ENCODE measurements at places on chromosomes 16 and 17.
A peak's percentile ranks its signal among the peaks of the same experiment; 100 is the strongest.

- DNase-seq, result no peak
Observed at GRCh38 chr17:70261170-70261569, 91.8 kb downstream of the KCNJ2 start.

DNA sequence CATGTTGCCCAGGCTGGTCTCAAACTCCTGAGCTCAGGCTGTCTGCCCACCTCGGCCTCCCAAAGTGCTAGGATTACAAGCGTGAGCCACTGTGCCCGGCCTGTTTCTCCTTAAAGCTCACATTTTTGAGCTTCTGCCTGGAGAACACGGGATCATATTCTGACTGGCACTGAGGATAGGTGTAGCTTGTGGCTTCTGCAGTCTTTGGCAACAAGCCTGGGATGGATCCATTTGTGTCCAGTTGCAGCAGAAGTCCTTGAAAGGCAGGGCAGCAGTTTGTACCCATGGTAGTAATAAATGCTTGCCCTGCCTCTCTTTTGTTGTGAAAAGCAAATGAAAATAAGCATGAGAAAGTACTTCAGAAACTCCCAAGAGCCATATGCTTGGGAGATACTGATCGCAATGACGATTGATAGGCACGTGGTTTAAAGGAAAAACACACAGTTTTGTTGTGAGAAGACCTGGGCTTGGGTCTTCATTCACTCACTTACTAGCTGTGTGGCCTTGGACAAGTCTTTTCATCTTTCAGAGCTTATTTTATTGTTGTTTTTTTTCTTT lies 3.1 kb upstream of the CORO7 start:
- no peak for DNase-seq

DNA sequence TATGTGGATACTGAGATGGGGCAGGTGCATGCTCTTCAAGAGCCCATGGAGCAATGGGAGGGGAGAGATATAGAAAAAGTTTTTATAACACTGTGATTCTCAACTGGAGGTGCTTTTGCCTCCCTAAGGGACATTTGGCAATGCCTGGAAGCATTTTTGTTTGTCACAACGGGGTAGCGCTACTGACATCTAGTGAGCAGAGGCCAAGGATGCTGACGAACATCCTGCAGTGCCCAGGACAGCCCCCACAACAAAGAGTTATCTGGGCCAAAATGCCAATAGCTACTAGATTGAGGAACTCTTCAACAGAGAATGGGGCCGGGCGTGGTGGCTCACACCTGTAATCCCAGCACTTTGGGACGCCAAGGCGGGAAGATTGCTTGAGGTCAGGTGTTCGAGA lies 67.2 kb upstream of the CLEC3A start:
- no peak for DNase-seq

DNA sequence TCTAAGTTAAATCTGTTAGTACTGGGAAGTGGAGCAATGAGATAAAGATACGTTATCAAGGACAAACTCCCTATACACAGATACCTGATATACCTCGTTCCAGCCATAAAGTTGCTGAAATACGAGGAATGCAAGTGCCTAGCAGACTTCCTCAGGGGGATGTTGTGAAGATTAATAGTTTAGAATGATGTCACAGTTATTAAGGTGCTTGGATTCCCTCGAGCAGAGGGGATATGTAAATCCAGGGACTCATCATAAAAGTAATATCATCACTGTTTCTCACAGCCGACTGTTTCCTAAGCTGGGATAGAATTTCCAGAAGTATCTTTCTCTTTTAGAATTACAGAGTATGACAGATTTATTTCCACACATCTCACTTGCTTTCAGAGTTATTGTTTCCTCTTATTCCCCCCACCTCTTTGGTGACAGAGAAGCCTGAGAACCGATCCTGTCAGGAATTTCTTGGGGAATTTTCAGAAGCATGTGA lies 28.4 kb upstream of the ZFHX3 start:
- DNase-seq, result no peak

- no peak for DNase-seq
Observed at GRCh38 chr17:27376637-27377547, 79.4 kb upstream of the KSR1 start.

GRCh38 chr17:3986270-3986938 lies 22.2 kb upstream of the ATP2A3 start:
- DNase-seq, result no peak

DNA sequence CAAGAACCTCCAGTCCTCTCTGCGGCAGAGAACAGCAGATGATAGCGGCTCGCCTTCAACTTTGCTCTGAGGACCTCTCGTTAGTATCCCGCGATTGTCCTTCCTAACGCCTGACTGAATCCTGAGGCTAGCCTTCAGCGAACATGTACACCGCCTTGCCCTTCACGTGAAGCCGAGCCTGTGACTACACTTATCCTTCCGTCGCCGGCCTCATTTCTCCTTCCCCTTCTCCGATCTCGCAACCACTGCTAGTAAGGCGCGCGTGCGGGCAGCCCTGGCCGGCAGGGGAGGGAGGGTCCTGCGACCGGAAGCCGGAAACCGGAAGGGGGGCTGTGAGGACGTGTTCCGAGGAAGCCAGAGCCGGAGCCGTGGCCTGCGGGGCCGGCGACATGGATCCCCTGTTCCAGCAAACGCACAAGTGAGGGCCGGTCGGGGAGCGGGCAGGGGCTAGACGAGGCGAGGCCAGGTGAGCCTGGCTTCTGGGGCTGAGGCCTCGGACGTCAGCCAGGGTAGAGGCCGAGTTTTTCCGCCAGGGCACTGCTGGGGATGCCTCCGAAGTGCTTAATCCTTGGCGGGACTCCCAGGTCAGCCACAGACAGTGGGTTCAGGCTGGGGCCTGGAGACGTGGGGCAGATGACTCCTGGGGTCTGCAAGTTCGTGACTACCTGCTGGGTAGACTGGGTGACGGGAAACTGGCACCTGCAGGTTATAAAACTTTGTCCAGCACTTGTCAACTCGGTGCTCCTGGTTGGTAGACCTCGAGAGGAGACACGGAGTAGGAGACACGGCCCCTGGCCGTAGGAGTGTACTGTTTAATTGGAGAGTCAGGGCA lies at the start of gene GOSR2:
TSS of gene GOSR2 (plus strand) at position 357 of the 832 bp plus-strand sequence. CDS start at position 390, 33 bp downstream.
- peak; percentile 77 for DNase-seq

Measured in activated CD8-positive, alpha-beta memory T cell treated with anti-CD3 and anti-CD28 coated beads for 4 hours (primary cell).